ENCODE measurements at places on chromosomes 16 and 17. TPM values are rescaled to one million over a fixed set of nuclear protein-coding genes. Genes with fewer than 3 reads are reported as not detected.

- peak overlapping the region; percentile 92 for H3K27ac ChIP-seq
- no peak for DNase-seq
- peaks cover 3% of the 10 kb centered on the region for H3K27me3 ChIP-seq
- H3K4me1 ChIP-seq: peaks cover 69% of the 10 kb centered on the region
- peak overlapping the region; percentile 92 for H3K4me3 ChIP-seq
Observed at GRCh38 chr17:57986841-57987580, 1.0 kb downstream of the VEZF1 start.

GRCh38 chr17:72236980-72237633 lies 116.3 kb downstream of the SOX9 start:
- no peak for DNase-seq
- no peaks in the 10 kb centered on the region for H3K36me3 ChIP-seq
- peaks cover 12% of the 10 kb centered on the region for H3K27me3 ChIP-seq
- H3K4me1 ChIP-seq: peaks cover 48% of the 10 kb centered on the region
- no peak overlapping the region for H3K27ac ChIP-seq

DNA sequence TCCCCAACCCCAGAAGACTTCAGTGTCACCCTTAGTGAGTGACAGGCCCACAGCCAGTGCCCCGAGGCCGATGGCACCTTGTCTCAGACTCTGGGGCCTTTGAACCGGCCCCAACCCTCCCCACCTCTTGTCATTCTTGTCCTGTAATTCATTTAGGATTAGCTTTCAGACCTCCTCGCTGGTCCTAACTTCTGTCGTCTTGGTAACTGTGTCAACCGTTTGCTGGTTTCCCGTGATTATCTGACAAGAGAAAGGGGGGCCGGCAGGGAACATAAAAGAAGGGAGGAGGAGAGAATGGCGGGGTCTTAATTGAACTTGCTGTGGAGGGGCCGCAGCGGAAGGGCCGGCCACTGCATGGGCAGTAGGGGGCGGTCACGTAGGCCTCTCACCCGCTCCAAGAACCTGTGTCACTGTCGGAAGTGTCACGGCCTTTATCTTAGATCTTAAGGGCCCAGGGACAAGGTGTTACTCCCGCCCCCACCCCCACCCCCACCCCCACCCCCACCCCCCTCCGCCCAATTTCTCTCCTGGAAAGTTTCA lies 46.5 kb upstream of the GSE1 start:
- H3K27ac ChIP-seq: peak overlapping the region; percentile 49
- DNase-seq: no peak
- H3K36me3 ChIP-seq: no peaks in the 10 kb centered on the region
- peak overlapping the region; percentile 45 for H3K4me3 ChIP-seq
- H3K27me3 ChIP-seq: no peaks in the 10 kb centered on the region
- H3K4me1 ChIP-seq: peaks cover 74% of the 10 kb centered on the region

The STX4 gene
- 38.5 TPM for total RNA-seq

GRCh38 chr17:40857535-40857934 lies 9.5 kb downstream of the KRT12 start:
- H3K27ac ChIP-seq: peak overlapping the region; percentile 84
- peaks cover 32% of the 10 kb centered on the region for H3K4me1 ChIP-seq
- H3K27me3 ChIP-seq: no peaks in the 10 kb centered on the region
- DNase-seq: no peak
- no peaks in the 10 kb centered on the region for H3K36me3 ChIP-seq

The ACTG1 gene
- 3,451 TPM for total RNA-seq
